Muscle of back (tissue), 13 donors: ENCODE measurements at places on chromosomes 12 and 14.
A peak's percentile ranks its signal among the peaks of the same experiment; 100 is the strongest.

GRCh38 chr12:47299586-47299985, 219.8 kb upstream of the AMIGO2 start:
- no peak for DNase-seq

DNA sequence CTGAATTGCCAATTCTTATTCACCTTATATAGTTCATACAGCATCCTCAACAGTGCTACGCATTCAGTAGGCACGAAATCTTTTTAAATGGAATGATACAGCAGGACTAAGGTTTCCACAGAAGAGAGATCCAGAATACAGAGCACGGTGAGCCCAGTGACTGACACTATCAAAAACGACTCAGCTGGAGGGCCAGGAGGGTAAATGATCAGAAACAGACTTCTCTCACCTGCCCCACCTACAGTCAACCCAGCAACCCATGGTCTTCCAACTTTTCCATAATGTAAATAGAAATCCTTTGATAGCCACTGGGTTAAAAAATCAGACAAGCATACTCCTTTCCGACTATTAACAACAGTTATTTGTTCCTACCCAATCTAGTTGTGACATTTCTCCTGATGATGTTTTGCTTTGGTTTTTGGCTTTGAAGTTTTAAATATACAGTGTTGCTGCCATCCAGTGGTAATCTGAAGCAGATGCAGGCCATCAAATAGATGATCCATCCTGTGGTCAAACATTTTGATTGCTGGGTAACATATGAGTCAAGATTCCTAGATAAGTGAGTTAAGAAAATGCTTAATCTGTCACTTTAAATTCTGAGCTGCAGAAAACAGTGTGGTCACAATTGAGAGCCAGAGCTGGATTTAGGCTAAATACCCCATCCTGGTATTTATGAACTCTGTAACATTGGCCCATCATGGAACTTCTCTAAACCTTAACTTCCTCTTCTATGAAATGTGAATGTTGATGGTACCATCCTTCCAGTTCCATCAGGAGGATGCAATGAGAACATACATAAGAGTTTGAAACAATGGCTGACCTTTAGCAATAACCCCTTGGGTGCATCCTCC, 42.0 kb downstream of the GPHB5 start:
- peak; percentile 47 for DNase-seq

DNA sequence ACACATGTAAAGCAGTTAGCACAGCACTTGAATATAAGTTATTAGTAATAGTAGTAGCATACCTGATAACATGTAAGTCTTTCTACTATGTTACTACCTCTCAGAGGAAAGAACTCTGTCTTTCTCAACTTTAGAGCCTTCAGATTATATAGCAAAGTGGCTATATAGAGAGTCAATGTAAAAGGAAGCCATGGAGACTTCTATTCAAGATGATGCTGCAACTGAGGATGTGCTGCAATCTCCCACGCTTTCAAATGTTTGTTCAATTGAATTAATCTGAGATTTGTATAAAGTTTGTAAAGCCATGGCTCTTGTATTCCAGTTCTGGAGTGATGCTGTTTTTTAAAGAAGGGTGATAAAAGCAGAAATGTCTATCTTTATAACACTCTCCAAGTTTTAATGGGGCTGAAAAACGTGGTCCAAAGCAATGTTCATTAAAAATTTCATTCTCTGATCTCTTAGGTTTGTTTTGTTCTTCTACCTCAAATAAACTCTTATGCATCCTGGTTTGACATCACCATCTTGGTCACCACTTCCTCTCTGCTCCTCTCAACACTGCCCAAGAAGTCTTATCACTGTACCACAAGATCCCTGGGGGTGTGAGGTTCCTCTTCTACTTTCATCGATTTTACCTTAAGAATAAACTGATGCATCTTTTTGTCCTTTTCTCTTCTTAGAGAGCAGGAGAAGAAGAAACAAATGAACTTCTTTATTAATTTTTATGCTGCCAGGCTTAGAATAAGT, 40.6 kb downstream of the C12orf42 start:
- DNase-seq = no peak

DNA sequence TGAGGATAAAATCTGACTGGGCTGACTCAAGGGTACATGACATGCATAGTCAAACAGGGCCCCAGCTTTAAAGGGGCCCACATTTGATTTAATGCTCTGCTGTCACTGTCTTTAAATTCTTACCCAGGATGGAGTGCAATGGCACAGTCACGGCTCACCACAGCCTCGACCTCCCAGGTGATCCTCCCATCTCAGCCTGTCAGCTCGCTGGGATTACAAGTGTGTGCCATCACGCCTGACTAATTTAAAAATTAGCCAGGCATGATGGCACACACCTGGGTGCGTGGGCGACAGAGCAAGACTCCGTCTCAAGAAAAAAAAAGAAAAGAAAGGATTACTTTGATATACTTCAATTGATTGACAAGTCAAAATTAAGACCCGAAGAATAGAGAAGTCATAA, 9.2 kb upstream of the PLBD1 start:
- DNase-seq = no peak

GRCh38 chr12:109759595-109759994, 46.0 kb downstream of the FAM222A start:
- no peak for DNase-seq

- peak; percentile 35 for DNase-seq
Observed at GRCh38 chr14:67704484-67705089, 2.9 kb downstream of the RDH12 start.
